ENCODE measurements at places on chromosomes 3 and 15.

- no peak for DNase-seq
Measured at GRCh38 chr3:123405021-123405420, 43.9 kb downstream of the ADCY5 start.

GRCh38 chr3:197281849-197282248 is 16.6 kb downstream of the DLG1 start:
- DNase-seq: no peak

DNA sequence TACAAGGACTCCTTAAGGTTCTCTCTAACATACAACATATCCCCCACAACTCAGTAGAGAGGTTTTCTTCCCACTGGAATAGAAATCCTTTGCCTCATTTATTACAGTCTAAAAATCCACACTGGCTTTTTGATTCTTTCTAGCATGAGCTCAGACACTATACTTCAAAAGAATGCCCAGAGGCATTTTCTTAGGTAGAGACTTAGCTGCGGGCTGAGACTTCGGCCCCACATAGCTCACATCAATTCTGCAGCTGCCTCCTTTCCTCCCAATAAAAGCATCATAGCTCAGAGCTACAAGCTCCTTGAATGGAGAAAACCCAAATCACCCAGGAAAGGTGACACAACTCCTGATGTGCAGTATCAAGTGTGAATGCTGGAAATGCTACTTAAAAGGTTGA is 52.4 kb downstream of the AAGAB start:
- no peak for DNase-seq

GRCh38 chr3:52303811-52304210 is 12.3 kb upstream of the DNAH1 start:
- no peak for DNase-seq

- no peak for DNase-seq
Measured at GRCh38 chr3:179288845-179289244, 34.0 kb upstream of the ZNF639 start.

GRCh38 chr3:15276028-15276724 is 56.2 kb downstream of the SH3BP5 start:
- DNase-seq: no peak

GRCh38 chr3:48952510-48953118 is 34.0 kb downstream of the ARIH2 start:
- no peak for DNase-seq

DNA sequence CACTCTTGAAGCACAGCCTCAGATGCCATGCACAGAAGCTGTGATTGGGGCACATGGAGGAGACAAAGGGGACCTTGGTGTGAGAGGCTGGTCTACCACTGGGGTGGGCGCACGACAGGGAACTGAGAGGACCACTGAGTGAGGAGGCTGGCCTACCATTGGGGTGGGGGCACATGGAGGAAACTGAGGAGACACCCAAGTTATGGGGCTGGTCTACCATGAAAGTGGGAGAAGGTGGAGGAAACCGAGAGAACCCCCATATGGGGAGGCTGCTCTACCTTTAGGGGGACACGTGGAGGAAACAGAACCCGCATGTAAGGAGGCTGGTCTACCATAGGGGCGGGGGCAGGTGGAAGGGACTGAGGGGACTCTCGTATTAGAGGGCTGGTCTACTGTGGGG is 153.4 kb downstream of the FBLN2 start:
- DNase-seq: no peak

DNA sequence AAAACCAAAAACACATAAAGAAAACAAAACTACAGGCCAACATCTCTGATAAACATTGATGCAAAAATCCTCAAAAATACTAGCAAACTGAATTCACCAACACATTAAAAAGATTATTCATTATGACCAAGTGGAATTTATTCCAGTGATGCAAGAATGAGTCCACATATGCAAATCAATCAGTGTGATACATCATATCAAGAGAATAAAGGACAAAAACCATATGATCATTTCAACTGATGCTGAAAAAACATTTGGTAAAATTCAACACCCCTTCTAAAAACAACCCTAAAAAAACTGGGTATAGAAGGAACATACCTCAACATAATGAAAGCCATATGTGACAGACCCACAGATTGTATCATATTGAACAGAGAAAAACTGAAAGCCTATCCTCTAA is 265.6 kb upstream of the DCBLD2 start:
- no peak for DNase-seq

DNA sequence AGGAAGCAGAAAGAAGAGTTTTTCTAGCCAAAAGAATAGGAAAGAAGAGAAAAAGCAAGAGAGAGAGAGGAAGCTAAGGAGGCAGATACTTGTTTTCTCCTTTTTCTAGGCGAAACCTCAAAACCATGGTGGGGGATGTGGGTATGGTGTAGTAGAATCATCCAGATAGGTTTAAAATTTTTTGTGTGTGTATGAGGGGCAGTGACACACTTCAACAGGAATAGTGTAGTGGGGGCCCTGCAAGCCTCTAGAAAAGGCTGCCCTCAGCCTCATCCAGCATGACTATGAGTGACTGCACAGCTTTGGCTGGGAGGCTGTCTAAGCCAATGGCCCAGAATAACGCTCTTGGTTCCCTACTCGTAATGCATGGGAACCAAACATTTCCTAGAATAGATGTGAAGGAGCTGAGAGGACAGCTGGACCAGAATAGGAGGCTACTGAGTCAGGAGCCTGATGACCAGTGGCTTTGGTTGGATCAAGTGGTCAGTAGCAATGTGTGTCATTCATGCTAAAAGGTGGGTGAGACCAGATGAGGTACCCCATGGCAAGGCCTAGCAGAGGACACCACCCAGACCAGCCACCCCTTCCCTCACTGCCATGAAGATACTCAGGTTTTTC is 24.4 kb downstream of the MOBP start:
- DNase-seq: no peak

DNA sequence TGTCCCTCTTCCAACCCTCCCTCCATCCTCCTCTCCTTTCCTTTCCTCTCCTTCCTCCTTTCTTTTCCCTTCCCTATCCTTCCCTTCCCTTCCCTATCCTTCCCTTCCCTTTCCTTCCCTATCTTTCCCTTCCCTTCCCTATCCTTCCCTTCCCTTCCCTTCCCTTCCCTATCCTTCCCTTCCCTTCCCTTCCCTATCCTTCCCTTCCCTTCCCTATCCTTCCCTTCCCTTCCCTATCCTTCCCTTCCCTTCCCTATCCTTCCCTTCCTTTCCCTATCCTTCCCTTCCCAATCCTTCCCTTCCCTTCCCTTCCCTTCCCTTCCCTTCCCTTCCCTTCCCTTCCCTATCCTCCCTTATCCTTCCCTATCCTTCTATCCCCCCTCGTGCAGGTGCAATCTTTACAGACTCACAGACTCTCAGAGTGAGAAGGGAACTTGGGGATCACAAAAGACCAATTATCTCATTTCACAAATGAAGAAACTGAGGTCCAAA is 31.5 kb downstream of the RASGRF1 start:
- DNase-seq: no peak

DNA sequence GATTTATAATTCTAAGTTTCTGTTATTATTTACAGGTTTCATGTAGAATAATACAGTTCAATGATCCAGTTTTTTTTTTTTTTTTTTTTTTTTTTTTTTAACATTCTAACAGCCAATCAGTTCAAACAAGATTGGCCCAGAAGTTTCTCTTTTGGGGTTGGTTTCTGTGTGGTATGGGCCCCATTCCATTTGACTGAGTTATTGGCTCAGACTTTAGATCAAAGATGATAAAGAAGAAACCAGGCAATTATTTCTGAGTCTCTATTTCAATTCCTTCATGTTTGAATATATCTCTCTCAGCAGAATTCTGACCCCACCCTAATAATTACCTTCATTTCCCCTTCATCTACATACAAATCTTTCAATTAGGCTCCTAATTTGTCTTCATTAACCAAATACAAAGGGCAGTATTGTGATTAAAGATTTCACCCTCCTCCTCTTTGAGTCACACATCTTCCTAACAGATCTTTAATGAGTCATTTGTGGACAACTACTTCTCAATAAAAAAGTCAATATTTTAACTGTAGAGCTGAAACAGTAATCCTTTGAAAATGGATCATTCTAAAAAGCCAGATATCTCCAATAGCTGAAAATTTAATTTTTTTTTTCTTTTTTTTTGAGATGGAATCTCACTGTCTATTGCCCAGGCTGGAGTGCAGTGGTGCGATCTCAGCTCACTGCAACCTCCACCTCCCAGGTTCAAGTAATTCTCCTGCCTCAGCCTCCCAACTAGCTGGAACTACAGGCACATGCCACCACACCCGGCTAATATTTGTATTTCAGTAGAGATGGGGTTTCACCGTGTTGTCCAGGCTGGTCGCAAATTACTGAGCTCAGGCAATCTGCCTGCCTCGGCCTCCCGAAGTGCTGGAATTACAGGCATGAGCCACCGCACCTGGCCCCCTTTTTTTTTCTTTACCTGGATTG is 878.8 kb downstream of the NAALADL2 start:
- DNase-seq: no peak

DNA sequence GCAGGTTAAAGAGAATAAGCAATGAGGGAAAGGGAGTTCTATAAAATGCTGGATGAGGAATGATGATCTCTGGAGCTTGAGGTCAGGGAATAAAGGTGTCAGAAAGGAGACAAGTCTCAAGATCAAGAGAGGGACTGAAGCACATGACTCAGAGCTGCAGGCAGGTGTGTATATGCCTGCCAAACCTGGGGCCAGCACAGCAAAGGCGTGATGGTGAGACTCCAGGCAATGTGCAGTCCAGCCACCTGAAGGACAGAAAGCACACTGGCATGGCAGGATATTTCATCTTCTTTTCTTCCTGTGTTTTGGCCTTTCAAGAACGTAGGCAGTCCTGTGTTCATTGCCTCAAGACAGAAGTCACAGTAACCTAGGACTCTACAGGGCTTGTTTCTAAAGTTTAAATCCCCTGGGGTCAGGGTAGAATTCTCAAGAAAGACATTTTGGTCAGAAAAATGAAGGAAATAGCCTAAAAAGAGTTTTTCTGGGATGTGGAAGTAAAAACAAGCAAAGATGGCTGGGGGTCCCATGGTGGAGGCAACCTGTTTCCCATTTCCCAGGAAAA is 55.5 kb upstream of the TOPAZ1 start:
- no peak for DNase-seq

DNA sequence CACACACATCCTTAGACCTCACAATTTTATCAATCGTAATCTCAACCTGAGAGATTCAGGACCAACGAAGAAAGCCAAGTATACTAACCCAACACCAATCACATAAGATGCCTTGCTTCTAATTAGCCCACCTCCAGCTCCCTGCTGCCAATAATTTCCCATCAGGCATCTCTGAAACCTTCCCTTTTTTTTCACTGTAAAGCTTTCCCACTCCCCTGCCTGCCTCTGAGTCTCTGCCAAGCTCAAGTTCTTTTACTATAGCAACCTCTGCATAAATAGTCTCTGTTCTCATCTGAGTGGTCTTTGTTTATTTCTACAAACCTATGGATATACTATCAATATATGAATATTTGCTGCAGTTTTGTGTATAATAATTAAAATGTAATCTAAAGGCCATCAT is 86.5 kb downstream of the PIK3CB start:
- no peak for DNase-seq

- DNase-seq: no peak
Measured at GRCh38 chr3:196670339-196670738, 30.8 kb downstream of the NRROS start.

GRCh38 chr15:98955961-98956723 is 51.5 kb downstream of the PGPEP1L start:
- no peak for DNase-seq

GRCh38 chr15:58043192-58043903 is 22.2 kb downstream of the ALDH1A2 start:
- no peak for DNase-seq

DNA sequence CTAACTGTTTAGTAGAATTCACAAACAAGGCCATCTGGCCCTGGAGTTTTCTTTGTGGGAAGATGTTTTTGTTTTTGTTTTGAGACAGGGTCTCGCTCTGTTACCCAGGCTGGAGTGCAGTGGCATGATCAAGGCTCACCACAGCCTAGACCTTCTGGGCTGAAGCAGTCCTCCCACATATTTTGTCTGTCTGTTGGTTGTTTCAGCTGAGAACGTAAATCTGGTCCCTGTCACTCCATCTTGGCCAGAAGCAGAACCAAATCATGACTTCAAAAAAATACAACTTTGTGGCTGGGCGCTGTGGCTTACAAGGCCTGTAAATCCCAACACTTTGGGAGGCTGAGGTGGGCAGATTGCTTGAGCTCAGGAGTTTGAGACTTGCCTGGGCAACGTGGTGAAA is 27.1 kb downstream of the MRAS start:
- no peak for DNase-seq

DNA sequence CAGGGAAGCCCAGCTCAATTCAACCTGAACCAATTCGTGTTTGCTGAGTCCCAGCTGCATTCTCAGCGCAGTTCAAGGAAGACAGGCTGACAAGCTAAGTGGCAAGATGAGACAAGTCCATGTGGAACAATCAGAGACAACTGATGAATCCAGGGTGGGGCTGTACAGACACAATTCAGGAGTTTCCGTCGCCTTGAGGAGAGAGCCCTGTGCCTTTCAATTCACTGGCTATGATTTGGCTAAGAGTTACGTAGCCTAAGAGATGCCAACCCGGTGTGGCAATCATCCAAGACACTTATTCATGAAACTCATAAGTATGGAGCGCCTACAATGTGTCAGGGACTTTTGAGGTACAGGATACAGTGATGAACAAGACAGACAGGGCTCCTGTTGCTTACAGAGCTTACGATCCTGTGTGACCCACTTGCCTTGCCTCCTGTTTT is 15.5 kb upstream of the ZBED2 start:
- DNase-seq: no peak

DNA sequence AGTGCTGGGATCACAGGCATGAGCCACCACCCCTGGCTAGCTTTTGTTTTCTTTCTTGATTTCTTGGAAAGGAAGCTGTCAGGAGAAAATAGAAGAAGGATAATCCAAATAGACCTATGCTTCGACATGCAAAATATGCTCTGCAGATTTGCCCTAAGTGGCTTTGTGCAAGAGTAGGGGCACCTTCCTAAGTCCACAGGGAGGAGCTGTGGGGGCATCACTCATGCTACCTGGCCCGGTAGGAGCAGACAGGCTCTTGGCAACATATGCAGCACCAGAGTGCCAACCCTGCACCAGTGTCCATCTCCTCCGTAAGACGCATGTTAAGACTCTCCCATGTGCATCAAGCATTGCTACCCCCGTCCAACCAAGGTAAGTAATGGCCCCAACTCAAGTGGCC is 190.7 kb upstream of the UBE2E1 start:
- no peak for DNase-seq

- peak; percentile 89 for DNase-seq
Measured at GRCh38 chr3:39383045-39383880, at the start of gene SLC25A38. TSS of gene SLC25A38 (plus strand) at chr3:39383370. CDS start at chr3:39383725, 355 bp downstream.

GRCh38 chr3:56923526-56924224 is 121.9 kb upstream of the ARHGEF3 start:
- no peak for DNase-seq

GRCh38 chr15:58410353-58410752 is 21.4 kb upstream of the LIPC start:
- no peak for DNase-seq

DNA sequence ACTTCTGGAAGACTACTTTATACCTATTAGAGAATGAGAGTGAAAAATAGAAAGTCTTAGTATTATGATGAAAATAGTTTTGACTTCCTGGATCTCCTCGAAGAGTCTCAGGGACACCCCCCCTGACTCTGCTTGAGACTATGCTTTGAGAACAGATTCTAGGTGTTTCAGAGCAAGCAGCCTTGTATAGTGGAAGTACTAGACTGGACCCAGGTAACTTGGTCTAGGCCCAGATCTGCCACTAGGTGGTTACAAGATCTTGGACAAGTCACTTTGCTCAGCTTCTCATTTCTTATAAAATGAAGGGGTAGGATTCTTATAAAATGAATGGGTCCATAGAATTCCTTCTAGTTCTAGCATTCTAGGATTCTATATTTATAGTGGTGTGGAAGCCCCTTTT is 9.1 kb downstream of the ABHD5 start:
- DNase-seq: no peak

GRCh38 chr3:24396338-24396737 is 98.3 kb downstream of the THRB start:
- no peak for DNase-seq
